ENCODE measurements at places on chromosomes 7 and 10. TPM values are rescaled to one million over a fixed set of nuclear protein-coding genes. Genes with fewer than 3 reads are reported as not detected.

DNA sequence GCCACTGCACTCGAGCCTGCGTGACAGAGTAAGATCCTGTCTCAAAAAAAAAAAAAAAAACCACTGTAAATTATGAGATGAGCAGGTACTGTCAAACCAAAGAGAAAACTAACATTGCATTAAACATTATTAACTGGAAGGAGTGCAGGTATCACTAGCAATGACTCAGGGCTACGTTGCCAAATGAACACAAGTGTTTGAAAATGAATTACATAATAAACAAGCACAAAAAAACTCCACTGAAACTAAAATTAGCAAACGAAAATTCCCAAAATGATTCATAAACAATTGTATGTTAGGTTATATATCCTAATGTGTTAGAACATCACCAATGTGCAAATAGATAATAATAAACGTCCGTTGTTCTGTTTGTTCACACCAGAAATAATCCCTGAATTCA is 42.8 kb downstream of the NSUN6 start:
- DNase-seq: no peak

DNA sequence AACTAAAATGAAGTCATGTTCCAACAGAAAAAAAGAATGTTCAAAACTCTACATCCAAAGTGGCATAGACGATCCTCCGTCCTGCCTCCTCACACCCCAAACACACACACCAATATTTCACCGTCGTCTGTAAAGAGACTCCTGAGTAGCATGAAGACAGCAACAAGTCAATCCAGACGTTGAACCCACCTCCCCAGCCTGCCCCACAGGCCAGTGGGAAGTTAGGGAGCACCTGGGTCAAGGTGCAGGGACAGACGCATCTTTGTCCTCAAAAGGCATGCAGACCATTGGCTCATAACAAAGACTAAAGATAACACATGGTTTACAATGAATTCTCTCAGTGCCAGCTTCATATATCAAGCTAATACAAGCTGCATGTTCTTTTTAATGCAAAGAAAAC is 396.5 kb downstream of the TCERG1L start:
- no peak for DNase-seq

- DNase-seq: no peak
Measured at GRCh38 chr10:52956461-52956860, 183.9 kb upstream of the MBL2 start.

GRCh38 chr10:14047431-14047830 is 283.3 kb downstream of the FRMD4A start:
- no peak for DNase-seq

- DNase-seq: no peak
Measured at GRCh38 chr10:111429288-111430028, 352.6 kb downstream of the ADRA2A start.

DNA sequence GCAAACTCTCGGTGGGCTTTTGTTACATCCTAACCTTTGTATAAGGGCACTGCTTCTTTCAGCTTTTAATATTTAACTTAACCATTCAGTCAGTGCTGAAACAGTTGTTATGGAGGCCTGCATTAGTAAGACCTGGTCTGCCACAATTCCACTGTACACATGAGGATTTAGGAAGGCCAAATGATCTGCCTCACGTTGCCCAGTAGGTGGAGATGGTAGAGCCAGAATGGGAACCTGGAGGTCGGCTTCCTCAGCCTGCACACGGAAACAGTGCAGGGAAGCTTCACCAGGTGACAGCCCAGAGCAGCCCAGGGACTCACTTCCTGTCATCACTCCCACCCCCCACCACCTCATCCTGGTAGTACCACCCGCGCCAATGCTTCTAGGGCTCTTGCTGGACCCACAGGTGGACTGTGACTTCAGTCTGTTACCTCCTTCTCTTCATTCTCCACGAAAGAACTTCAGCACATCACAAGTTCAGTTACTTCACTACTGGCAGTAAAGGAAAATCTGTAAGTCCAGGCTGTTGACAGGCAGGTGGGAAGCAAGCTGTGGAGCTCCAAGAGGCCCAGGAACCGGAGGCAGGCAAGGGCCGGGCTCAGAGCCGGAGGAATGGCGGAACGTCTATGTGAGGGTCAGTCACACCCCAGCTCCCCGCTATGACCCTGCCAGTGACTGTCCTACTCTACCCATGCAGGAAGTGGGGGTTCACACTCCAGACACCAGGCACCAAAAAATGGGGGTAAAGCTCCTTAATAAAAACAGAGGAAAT is 480.3 kb upstream of the C7orf33 start:
- DNase-seq: no peak

GRCh38 chr10:28680358-28680752 is 3.0 kb downstream of the BAMBI start:
- DNase-seq: no peak

GRCh38 chr7:155803418-155804376 is 8.6 kb downstream of the SHH start:
- no peak for DNase-seq

- DNase-seq: no peak
Measured at GRCh38 chr10:24664991-24665390, 58.7 kb downstream of the ARHGAP21 start.

DNA sequence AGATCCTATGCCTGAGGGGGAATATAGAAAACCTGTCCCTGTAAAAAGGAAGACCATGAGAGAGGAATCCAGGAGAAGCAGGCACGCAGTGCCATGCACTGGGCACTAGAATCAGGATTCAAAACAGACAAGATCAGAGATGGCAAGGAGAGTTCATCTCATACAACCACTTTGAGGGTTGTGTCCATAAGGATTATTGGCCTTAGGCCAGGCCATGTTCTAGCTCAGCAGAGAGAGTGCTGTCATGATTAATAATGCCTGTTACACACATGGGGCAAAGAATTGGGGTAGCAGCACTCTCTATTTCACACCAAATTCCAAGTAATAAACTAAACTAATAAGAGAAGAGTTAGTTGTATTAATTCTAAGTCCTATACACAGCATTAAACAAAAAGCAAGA is 29.1 kb downstream of the EZH2 start:
- no peak for DNase-seq

- DNase-seq: no peak
Measured at GRCh38 chr7:142883145-142883544, 2.4 kb downstream of the TRPV6 start.

- no peak for DNase-seq
Measured at GRCh38 chr10:110181451-110181850, 26.0 kb upstream of the MXI1 start.

- DNase-seq: no peak
Measured at GRCh38 chr10:78045856-78046255, 12.2 kb downstream of the RPS24 start.

GRCh38 chr10:15244635-15245197 is 76.2 kb upstream of the NMT2 start:
- no peak for DNase-seq

GRCh38 chr10:124044143-124044862 is 49.1 kb downstream of the CHST15 start:
- DNase-seq: no peak

GRCh38 chr10:114256822-114257221 is 17.8 kb downstream of the VWA2 start:
- no peak for DNase-seq

GRCh38 chr7:46626691-46627310 is 705.7 kb upstream of the IGFBP3 start:
- DNase-seq: no peak

DNA sequence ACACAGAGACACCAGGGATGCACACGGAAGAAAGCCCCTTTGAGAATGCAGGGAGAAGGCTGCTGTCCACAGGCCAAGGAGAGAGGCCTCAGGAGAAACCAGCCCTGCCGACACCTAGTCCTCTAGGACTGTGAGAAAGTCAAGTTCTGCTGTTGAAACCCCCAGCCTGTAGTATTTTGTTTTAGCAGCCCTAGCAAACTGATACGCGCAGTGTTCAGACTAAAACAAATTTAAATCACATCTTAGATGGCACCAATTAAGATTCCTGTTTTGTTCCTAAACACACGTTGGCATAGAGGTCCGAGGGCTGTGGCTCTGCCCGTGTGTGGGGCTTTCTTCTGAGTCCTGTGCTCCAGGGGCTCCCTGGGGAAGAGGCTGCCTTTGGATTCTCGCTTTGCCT is 21.7 kb downstream of the LMTK2 start:
- no peak for DNase-seq

GRCh38 chr7:100539436-100540006 is 518 bp downstream of the AGFG2 start:
- no peak for DNase-seq

GRCh38 chr7:158439035-158439434 is 148.6 kb downstream of the PTPRN2 start:
- no peak for DNase-seq

DNA sequence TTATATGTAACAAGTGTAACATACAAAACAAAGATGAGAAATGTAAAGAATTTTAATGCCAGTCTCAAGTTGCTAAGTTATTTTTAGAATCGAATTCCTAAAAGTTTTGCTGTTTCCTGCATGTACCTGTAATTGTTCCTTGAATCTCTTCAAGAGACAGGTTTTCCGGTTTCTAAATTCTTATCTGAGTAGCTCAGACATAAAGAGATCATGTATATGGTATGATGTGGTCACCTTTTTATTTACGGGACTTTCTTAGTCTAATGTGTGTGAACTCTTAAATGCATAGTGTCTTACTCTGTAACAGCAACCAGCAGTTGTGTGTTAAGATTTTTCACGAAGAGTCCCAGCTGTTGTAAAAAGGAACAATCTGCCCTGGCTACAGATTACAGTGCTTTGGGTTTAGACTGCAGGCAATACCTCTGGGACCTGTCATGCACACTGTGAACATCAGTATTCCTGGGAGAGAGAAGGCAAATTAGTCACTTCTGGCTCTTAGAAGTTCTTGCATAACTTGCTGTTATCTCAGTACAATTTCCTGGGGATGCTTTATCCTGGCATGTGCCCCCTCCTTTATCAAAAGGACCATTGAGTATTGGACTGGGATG is 263.4 kb downstream of the BICC1 start:
- no peak for DNase-seq

DNA sequence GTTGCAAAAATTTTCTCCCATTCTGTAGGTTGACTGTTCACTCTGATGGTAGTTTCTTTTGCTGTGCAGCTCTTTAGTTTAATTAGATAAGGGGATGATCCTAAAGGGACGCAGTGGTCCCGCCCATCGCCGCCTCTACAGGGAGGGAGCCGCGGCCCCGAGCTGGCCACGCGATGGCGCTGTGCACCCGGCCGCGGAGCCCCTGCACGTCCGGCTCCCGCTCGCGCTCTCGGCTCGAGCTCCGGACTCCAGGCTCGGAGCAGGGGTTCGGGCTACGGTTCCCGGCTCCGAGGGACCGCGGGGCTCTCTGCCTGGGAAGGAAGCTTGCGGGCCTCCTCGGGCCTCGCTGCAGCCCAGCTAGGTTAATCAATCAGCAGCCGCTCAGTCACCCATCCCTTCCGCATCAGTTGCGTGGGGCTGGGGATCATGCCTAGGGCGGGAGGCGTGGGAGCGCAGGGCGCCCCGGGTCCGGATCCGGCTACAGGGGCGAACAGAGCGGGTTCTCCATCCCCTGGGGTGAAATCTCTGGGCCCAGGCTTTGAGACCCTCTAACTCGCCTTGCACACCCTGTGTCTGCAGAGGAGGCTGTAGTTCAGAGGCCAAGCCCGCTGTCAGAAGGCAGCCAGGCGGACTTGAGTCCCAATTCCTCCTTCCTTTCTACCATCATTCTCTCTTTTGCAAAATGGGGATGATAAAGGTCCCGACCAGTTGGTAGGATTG is 97.9 kb downstream of the WDR11 start:
- DNase-seq: peak; percentile 44

GRCh38 chr7:1321411-1322239 is 89.0 kb downstream of the UNCX start:
- no peak for DNase-seq

DNA sequence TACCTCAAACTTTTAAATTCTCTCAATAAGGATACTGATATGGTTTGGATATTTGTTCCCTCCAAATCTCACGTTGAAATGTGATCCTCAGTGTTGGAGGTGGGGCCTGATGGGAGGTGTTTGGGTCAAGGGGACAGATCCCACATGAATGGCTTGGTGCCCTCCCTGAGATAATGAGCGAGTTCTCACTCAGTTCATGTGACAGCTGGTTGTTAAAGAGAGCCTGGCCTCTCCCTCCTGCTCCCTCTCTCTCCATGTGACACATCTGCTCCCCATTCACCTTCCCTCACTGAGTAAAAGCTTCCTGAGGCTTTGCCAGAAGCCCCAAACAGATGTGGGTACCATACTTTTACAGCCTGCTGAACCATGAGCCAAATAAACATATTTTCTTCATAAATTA is 19.2 kb downstream of the ABCB4 start:
- DNase-seq: no peak

- no peak for DNase-seq
Measured at GRCh38 chr10:101228966-101229265, 347 bp downstream of the LBX1 start.

- DNase-seq: no peak
Measured at GRCh38 chr7:117138981-117139380, 183.9 kb downstream of the WNT2 start.

DNA sequence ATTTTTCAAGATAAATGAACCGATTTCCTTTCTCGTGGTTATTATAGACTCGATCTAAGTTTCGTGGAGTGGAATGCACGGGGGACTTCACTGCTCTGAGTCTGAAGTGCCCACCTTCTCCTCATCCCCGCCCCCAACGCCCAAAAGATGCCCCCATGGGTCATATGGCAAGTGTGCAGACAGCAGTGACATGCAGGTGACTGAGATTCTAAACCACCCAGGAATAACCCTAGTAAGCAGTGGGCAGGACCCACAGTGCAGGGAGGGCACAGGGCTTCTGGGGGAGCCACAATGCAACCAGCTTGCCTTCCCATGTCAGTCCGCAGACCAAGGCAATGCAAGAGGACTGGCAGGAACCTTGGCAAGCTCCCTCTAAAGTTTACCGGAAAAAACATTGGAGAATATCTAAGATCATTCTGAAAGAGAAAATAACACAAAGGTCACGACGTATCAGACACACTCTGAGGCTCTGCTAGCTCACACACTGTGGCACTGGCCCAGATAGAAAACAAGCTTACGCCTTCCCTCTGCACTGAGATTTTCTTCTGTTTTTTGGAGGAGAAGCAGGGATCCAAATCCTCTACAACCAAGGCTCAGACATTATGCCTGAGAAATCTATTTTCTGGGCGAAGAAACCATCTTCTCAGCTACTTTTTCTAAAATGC is 239.6 kb downstream of the MAD1L1 start:
- no peak for DNase-seq

GRCh38 chr10:586151-586550 is 103.3 kb downstream of the DIP2C start:
- no peak for DNase-seq

GRCh38 chr10:9957351-9957750 is 1060.3 kb upstream of the CELF2 start:
- DNase-seq: no peak

- no peak for DNase-seq
Measured at GRCh38 chr7:90407484-90407821, 4.2 kb downstream of the CLDN12 start.

The PRPS1L1 gene
- polyA plus RNA-seq: not detected

The LBX1 gene
- 9.6 TPM for polyA plus RNA-seq

The RET gene
- 3.4 TPM for polyA plus RNA-seq

The DENND2A gene
- polyA plus RNA-seq: 41.9 TPM

The HYAL4 gene
- 0.05 TPM for polyA plus RNA-seq

The GIMAP7 gene
- polyA plus RNA-seq: 9.3 TPM

The CCDC201 gene
- polyA plus RNA-seq: not detected

The AKR1C4 gene
- polyA plus RNA-seq: not detected

The CPA2 gene
- polyA plus RNA-seq: 0.49 TPM

The CLDN3 gene
- polyA plus RNA-seq: 0.14 TPM

The AGAP9 gene
- polyA plus RNA-seq: 20.2 TPM

The ITGB1 gene
- 364 TPM for polyA plus RNA-seq

The AGMO gene
- polyA plus RNA-seq: 0.24 TPM

The APBB1IP gene
- polyA plus RNA-seq: 1.6 TPM

The CNPY1 gene
- polyA plus RNA-seq: 0.40 TPM

The BMPR1A gene
- polyA plus RNA-seq: 46.0 TPM

The GOLGA7B gene
- 0.06 TPM for polyA plus RNA-seq

The INTS15 gene
- polyA plus RNA-seq: 23.5 TPM

The INHBA gene
- 3.4 TPM for polyA plus RNA-seq
